Naive thymus-derived CD8-positive, alpha-beta T cell (primary cell): ENCODE measurements at places on chromosomes 4 and X.

DNA sequence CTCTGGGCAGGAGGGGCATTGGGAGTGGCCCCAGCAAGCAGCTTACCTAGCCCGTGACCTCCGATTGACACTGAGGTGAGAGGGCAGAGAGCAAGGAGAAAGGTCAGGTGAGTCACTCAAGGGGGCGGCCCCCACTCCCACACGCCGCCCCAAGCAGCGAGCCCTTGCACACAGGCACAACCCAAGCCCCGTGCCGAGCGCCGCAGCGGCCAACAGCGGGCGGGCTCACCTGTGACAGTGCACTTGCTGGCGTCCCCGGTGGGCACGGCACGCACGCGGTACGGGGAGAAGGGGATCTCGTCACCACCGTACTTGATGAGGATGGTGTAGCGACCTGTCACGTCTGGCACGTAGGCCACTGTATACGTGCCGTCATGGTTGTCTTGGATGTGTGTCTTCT, 17.2 kb downstream of the FLNA start:
- DNase-seq: no peak

GRCh38 chr4:129708784-129709183, 612.8 kb downstream of the C4orf33 start:
- DNase-seq: peak; percentile 35

DNA sequence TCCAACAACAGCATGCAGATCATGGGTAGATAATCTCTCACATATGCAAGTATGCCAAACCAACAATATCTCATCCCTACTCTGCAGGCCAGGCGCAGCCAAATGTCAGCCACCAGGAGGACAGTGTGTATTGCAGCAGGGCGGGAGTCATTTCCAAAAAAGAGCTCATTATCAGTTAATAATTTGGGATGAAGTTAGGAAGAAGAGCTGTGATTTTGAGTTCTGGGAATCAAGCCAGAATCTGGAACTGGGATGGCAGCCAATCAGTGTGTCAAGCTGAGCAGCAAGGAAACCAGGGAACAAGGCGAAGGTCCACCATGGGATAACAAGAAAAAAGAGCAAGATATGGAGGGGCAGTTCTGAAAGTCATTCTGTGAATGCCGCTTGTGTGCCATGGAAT, 88.2 kb upstream of the CAMK2D start:
- no peak for DNase-seq

GRCh38 chr4:140233791-140234696, 80.1 kb upstream of the MAML3 start:
- no peak for DNase-seq

- no peak for DNase-seq
Measured at GRCh38 chrX:8897259-8897658, 96.1 kb upstream of the FAM9A start.

- no peak for DNase-seq
Measured at GRCh38 chr4:7584606-7585159, 150.0 kb upstream of the PSAPL1 start.
